ENCODE measurements at places on chromosomes 4 and X.

DNA sequence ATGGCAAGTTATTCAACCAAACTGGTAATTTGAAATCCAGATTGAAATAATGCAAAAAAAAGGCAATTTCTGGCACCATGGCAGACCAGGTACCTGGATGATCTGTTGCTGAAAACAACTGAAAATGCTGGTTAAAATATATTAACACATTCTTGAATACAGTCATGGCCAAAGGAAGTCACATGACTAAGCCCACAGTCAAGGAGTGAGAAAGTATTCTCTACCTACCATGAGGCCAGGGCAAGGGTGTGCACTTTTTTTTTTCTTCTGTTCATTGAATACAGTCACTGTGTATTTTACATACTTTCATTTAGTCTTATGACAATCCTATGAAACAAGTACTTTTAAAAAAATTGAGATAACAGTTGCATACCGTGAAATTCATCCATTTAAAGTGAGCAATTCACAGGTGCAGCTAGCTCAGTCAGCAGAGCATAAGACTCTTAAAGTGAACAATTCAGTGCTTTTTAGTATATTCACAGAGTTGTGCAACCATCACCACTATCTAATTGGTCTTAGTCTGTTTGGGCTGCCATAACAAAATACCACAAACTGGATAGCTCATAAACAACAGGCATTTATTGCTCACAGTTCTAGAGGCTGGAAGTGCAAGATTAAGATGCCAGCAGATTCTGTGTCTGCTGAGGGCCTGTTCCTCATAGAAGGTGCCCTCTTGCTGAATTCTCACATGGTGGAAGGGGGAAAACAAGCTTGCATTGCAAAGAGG lies 4.8 kb upstream of the MPP1 start:
- DNase-seq, result no peak

DNA sequence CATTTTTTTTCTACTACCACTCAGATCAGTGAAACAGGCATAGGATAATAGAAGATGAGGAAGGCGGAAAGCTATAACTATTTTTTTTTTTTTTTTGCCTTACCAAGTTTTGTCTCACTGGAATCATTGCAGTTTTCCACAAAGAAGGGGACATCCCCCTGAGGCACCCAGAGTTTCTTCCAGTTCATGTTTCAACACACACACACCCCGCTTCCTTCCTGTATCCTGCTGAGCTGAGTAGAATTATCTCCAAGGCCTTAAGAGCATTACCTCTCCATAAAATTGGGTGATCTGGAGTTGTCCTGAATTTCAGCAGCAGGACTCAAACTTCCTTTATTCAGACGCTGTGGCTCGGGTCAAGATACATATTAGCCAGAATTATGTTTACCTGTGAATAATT lies 111.9 kb downstream of the PALLD start:
- DNase-seq, result no peak

- no peak for DNase-seq
These were observed 28.8 kb upstream of the NSUN7 start for GRCh38 chr4:40720916-40721315.

- no peak for DNase-seq
These were observed 113.0 kb downstream of the RBM47 start for GRCh38 chr4:40516651-40517050.

GRCh38 chrX:28550331-28550872 lies 36.8 kb upstream of the IL1RAPL1 start:
- DNase-seq, result no peak

DNA sequence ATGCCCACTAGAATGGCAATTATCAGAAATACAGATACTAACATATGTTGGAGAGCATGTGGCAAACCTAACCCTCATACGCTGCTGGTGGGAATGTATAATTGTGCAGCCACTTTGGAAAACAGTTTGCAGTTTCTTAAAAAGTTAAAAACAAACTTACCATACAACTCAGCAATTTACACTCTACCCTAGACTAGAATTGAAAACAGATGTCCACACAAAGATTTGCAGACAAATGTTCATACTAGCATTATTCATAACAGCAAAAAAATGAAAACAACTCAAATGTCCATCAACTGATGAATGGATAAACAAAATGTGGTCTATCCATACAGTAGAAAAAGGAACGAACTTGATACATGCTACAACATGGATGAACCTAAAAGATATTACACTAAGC lies 64.4 kb downstream of the SLC9A7 start:
- no peak for DNase-seq

DNA sequence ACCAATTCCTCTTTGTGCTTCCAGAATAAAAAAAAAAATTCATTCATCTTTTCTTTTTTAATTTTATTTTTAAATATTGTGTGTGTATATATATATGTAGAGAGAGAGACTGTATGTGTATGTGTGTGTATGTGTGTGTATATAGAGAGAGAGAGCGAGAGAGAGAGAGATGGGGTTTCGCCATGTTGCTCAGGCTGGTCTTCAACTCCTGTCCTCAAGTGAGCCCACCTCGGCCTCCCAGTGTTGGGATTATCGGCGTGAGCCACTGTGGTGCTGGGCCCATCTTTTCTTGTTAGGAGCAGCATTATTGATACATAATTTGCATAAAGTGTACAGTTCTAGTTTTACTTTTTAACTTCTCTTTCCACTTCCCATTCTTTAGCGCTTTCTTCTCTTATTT lies 33.6 kb downstream of the KDM6A start:
- no peak for DNase-seq

- no peak for DNase-seq
These were observed 33.7 kb upstream of the HPRT1 start for GRCh38 chrX:134426281-134426680.

DNA sequence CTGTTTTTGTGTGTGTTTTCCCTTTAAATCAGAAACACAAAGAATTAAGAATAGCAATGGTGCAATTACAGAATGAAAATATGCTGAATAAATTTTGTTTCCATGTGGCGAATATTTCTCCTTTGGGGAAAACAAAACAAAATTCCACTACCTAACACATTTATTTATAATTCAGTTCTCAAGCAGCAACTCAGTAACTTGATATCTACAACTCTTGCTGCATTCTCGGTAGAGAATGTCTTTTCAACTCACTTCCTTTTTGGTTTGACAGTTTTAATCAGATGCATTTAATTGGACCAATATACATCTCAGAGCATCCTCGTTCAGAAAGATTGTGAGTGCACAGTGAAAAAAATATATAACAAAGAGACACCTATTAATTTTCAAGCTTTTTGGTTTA lies 30.8 kb downstream of the ZNF827 start:
- DNase-seq, result no peak

GRCh38 chrX:71244359-71245128 lies 9.4 kb downstream of the ZMYM3 start:
- DNase-seq, result no peak

DNA sequence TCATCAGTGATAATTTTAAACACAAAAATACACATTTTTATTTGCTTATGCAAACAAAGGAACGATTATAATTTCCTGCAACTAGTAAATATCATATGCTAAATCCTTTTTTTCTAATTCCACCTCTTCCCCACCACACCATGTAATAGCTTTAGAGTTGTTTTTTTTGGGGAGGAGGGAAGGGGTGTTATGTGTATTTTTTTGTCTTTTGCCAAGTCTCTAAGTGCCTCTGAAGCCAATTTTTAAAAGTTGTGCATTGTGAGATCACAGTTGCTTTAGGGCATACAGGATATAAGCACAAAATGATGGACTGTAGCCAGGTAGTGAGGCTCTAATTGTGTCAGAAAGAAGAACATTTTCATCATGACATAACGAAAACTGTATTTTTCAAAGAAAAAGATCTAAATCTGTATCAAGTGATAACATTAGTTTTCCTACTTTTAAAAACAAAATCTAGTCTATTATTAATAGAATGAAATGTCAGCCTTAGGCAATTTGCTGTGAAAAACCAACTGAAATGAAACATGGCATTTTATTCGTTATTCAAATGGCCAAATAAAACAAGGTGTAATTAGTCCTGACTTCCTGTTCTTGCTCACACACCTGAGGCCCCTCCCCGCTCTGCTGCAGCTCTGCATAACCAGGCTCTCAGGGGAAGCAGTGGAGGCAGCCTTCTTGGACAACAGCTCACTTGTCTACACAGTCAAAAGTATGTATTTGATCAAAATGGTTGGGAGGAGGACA lies 157.4 kb downstream of the PALLD start:
- DNase-seq, result no peak
